Retina (tissue), 1 donor: ENCODE measurements at places on chromosomes 2 and 18.

DNA sequence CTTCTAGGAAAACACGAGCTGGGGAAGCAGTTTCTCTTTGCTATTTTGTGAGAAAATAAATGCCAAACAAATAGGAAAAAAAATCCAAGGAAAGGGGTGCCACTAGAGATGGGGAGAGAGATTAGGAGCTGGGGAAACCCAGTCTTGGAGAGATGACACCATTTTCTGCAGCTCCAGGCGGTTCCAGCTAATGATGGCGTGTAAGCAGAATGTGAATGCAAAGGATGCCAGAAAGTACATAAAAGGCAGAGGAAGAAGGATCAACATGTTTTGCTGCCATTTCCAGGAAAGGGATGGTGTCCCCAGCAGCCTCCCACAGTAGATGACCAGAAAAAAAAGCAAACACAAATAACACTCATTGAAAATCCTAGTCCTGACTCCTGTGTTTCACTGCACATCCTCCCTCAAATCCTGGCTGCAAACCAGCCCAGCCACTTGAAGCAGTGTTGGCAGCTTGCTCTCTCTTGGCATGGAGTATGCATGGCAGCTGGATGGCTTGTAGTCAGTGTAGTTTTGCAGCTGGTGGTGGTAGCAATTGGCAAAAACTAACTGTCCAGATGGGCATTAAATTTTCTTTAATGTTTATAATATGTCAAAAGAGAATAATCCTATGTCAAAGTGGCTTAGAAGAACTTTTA lies 93.6 kb downstream of the FTCDNL1 start:
- no peak for DNase-seq

GRCh38 chr18:1511619-1512311 lies 607.1 kb downstream of the ADCYAP1 start:
- DNase-seq: no peak

GRCh38 chr2:15942711-15943345 lies 2.5 kb downstream of the MYCN start:
- DNase-seq: no peak

GRCh38 chr18:28080876-28081300 lies 96.0 kb downstream of the CDH2 start:
- DNase-seq: no peak

GRCh38 chr18:58279504-58280175 lies 235.6 kb downstream of the NEDD4L start:
- DNase-seq: no peak

GRCh38 chr2:3517948-3518495 lies 1.3 kb downstream of the ADI1 start:
- DNase-seq: no peak

GRCh38 chr18:36181441-36181840 lies 5.9 kb upstream of the MOCOS start:
- DNase-seq: no peak

DNA sequence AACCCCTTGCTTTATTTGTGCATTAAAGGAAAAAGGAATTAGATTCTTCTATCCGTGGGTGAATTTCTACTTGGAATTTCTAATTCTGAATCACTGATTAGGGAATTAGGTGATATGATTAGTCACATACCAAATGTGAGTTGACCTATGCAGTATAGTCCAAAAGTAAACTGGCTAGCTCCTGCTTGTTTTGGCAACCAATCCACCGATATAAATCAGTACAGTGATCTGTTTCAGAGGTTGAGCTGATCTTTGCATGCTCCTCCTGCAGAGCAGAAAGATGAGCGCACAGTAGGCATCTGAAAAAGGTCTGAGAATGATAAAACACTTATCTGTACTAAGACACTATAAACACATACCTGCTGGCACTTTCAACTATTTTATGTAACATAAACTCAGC lies 86.6 kb downstream of the LRP1B start:
- no peak for DNase-seq

- DNase-seq: no peak
Measured at GRCh38 chr18:44066541-44066940, 614.1 kb upstream of the SETBP1 start.

DNA sequence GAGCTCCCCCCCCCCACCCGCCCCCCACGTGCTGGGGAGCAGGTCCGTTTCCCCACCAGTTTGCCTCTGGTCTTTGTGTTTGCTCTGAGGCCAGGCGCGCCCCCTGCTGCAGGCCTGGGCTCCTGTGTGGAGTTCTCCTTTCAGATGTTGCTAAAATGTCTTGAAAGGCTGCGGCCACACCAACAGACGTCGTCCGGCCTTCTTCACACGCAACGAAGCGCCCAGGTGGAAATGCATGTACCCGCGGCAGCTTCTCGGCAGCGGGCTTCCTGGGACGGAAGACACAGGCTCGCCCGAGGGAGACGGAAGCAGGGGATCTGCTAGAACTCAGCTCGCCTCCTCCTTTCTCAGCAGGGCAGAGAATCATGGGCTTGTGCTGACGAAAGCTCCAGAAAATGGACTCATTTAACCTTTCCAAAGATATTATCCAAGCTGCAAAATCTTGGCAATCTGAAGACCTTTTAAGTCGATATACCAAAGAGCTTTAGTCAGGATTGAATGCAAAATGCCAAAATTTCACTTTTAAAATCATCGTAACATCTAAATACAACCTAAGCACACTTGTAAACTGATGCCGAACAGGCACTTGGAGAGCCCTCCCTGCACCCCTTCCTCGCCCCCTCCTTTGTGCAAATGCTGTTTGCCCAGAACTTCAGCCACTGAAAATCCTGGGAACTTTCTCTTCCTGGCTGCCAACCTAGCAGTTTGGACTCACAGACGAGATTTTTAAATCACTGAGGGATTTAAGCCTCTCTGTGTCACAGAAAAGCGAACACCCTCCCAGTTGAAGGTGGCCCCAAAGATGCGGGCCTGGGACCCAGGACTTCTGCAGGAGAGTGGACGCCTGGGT lies 125.5 kb upstream of the ZNF516 start:
- peak; percentile 89 for DNase-seq

DNA sequence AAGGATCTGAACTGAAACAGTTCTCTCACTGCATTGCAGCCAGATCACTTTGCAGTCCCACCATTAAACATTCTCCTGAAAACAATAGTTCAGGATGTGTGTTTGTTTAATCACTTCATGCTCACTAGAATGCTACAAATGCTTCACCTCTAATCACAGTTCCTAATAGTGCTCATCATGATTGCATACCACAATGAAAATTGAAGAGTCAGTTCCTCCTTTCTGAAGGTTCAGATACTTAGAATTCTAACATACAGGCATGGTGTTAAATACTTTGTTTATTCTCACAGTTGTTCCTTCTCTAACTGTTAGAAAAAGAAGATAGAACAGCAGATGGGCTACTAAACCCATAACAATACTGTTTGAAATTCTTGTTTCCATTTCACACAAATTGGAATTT lies 622.3 kb upstream of the ACVR2A start:
- DNase-seq: no peak

DNA sequence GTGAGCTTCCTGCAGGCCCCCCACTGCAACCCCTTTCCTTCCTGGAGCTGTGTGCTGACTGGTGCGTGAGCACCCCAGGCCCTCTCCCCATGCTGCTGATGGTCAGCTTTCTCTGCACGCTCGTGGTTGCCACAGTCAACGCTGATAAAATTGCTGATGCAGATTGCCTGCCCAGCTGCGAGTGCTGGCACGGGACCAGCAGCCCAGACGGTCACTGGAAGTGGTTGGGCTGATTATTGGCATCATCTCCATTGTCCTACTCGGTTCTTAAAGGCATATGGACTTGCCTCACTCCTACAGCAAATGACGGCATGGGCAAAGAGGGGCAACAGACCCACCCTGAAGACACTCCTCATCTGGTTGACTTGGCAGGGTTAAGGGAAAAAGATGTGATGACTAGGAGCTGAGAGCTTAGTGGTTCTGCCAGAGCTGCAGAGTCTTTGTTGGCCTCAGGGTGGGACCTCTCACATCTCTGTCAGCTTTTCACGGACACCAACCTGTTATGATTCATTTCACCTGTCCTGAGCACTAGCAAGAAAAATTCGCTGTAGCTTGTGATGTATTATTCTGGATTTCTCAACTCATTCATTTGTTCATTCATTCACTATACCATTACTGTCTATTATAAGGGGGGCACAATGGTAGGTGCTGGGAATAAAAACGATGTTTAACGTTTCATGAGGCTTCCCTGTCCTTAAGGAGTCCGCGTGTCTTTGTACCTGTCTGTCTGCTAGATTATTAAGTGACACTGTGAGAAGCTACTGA lies 38.4 kb downstream of the PAX8 start:
- DNase-seq: no peak

DNA sequence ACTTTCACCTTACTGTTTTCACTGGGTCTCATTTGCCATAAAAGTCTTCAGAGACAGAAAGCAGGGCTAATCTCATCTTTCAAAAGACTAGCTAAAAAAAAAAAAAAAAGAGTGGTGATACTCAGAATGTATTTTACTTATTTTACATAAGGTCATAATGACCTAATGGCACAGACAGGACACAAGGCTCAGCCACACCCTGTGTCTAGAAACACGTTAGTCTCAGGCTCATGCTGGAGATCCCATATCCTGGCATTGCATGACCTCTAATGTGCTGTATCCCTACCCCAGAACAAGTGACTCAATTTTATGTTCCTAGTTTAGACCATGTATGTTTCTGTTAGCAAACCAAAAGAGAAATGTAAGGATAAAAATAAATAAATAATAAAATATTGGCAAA lies 115.4 kb downstream of the SATB2 start:
- no peak for DNase-seq

DNA sequence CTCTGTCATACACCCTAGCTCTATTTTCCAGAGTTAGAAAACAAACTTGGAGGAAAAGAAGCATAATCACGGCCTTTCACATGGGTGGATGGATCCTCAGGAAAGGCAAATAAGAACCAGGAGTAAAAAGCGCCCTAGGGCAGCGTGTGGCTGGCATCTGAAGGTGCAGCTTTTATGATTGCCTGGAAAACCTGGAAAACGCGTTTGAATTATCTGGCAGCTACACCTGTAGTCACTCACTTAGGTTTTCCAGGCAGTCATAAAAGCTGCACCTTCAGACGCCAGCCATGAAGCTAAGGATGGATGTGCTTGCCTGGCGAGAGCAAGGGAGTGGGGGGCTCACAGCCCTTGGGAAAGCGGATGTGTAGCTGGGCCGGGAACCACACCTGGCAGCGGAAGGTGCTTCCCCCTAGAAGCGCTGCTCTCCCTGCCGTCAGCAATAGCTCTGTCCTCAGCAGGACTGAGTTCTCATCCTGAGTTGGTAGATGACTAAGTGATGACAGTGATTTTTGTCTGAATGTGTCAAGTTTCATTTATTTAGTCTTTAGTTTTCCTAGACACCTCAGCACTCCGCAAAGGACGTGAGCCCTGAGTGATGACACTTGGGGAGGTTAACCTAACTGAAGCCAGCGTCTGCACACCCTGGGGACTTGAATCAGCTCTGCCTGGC lies 82.0 kb downstream of the DCDC2C start:
- DNase-seq: no peak

DNA sequence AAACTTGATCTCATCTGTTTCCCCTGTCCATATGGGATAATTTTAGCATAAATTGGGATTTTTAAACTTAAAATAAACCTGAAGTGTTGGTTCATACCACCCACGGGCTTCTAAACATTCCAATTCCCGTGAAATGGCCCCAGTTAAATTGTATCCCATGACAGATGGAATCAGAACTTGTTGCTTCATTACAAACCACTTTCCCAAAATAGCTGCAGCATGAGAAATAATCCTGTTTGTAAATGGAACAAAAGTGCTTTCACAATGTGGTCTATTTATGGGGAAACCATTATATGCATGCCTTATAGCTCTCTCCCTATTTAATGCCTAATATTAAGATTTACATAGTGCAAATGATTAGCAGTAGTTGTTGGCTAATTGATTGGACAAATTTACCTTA lies 15.9 kb downstream of the SCG2 start:
- DNase-seq: no peak

GRCh38 chr2:19752500-19752899 lies 149.3 kb downstream of the TTC32 start:
- no peak for DNase-seq

DNA sequence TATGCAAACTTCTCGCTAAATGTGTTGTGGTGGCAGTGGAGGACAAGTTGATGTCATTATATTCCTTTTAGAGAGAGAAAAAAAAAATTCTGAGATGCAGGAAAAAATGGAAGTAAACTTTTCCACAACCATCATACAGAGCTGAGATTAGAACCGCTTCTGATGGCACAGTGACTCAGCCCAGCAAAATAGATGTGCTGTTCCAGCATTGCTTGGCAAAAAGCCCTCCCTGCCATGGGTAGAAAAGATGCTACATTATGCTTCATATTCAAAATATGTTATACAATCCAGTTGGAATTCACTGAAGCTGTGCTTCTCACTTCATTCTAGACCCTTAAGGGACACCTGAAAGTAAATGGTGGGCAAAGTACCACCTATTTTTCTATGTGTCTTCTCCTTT lies 1047.6 kb upstream of the FANCL start:
- no peak for DNase-seq

GRCh38 chr2:185790361-185790760 lies 51.8 kb downstream of the FSIP2 start:
- no peak for DNase-seq
